ENCODE measurements at places on chromosomes 6 and 20.

- no peak for DNase-seq
Measured at GRCh38 chr20:483815-484644, 21.7 kb upstream of the TBC1D20 start.

DNA sequence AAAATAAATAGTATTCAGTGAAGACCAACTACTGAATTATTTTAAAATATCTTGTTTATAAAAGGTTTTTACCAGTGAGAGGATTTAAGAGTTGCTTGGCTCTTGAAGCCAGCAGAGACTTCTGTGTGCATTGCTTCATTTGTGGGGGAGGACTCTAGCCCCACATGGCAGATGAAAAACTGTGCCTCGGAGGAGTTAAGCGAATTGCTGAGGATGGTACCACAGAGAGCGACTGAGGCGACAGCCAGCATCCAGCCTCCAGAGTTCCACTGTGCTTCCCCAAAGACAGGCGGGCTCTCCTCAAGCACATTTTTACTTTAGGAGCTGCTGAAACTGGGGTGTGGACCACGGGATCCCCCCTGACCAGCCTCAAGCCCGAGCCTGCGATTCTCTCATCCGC lies 80.7 kb downstream of the THBS2 start:
- no peak for DNase-seq

DNA sequence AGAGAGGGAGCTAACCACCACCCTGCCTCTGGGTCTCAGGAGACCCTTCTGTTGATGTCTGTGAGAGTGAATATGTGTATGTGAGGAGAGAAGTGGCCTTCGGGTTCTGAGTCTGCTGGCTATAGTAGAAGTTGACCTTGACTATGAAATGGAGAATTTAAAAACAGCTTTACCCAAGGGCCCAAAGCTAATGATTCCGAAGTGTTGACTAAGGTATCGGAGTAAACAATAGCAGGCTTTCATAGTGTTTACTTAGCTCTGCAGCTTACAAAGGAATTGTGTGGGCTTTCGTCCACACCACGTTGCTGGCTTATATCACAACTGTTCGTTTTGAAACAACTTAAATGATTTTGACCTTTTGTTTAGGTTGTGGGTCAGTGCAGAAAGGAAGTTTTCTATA lies 126.5 kb upstream of the JAG1 start:
- DNase-seq, result no peak

DNA sequence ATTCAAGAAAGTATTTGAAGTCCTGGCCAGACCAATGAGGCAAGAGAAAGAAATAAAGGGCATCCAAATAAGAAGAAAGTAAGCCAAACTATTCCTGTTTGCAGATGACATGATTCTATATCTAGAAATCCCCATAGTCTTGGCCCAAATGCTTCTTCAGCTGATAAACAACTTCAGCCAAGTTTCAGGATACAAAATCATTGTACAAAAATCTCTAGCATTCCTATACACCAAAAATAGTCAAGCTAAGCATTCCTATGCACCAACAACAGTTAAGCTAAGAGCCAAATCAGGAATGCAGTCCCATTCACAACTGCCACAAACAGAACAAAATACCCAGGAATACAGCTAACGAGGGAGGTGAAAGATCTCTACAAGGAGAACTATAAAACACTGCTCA lies 60.1 kb upstream of the PHIP start:
- no peak for DNase-seq

DNA sequence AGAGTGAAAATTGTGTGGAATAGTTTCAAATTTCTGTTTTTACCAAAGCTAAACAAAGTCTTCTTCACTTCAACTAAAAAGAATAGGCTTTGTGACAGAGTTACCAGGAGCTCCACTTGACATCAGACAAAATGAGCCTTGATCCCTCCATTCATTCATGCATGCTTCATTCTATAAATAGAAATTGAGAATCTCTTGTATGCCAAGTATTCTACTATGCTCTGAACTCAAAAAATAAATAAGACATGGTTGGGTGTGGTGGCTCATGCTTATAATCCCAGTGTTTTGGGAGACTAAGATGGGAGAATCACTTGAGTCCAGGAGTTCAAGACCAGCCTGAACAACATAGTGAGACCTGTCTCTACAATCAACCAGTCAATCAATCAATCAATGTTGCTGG lies 236.6 kb upstream of the FAM83B start:
- no peak for DNase-seq

DNA sequence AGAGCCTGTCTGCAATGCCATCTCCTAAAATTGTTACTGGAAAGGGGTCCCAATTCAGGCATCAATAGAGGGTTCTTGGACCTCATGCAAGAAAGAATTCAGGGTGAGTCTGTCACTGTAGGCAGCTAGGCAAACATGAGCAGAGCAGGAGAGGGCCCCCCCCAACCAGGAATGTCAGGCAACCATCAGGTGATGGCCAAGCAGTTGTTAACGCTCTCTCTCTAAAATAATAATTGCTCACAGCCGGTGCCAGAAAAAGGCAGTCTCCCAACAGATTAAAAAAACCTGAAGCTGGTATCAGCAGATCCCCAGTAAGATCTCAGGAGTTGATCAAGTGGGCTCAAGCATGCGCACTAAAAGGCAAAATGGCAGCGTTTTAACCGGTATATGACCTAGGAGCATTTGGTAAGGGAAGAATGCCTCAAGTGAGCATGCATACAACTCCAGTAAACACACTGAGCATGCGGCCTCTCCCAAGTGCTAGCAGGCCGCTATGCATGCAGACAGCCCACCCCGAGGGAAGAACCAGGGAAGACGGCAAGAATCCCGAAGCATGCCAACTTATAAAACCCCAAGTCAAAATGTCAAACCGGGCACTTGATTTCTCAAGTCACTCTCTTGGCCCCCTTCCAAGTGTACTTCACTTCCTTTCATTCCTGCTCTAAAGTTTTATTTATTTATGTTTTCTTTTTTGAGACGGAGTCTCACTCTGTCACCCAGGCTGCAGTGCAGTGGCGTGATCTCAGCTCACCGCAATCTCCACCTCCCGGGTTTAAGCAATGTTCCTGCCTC lies 44.0 kb upstream of the RNGTT start:
- DNase-seq, result no peak

DNA sequence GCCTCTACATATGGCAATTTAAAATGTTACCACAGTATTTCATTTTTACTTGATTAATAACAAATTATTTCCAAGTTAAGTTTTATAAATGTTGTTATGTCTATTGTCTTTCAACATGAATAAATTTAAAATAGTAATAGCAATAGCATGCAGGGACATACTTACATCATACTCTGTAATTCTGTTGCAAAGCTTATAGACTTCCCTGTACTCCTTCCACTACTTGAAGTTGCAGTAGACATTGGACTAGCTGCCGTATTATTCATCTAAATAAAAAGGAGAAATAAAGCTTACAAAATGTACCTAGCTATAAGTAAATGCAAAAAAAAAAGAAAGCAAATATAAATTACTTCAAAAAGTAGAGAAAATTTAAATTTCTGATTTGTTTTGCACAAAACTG lies 12.7 kb downstream of the SUPT3H start:
- DNase-seq, result no peak

GRCh38 chr20:44051661-44052000 lies 135.4 kb downstream of the JPH2 start:
- DNase-seq, result no peak

DNA sequence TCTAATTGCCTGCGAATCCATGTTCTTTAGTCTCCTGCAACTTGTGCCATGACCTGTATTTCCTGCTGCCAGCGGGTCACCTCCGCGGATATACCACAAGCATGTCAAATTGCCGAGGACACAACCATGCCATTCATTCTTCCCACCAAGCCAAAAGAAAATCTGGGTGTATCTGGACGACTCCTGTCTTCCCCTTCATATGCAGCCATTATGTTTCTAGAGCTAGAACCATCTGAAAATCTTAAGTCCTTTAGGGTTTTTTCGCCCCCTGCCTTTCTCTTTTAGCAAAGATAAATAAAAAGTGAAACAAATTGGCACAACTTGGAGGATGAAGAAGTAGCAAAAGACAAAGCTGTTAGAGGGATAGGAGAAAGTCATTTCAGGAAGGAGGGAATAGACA lies 242.6 kb downstream of the ARID1B start:
- DNase-seq, result no peak

DNA sequence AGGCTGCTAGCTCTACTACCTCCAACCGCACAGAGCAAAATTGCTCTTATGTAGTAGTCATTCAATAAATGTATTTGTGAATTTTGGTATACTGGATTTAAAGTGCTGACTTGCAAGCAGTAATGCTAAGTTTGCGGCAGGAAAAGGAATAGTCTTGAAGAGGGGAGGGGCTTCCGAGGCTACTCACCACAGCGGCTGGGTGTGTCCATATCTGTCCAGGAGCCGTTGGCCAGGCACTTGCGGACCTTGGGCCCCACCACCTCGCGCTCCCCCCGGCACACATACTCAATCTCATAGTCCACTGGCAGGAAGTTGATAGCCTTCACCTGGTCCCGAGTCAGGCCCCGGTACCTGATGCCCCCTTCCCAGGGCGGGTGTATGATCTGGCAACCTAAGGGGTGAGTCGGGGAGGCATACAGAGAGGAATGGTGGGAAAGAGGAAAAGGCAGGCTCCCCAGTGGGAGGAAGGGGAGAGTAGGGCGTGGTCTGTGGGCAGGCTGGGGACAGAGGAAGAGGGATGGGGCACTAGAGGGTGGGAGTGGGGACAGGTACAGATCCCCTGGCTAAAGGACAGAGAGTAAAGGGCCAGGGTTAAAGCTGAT lies 1.7 kb downstream of the GABBR1 start:
- DNase-seq, result no peak

DNA sequence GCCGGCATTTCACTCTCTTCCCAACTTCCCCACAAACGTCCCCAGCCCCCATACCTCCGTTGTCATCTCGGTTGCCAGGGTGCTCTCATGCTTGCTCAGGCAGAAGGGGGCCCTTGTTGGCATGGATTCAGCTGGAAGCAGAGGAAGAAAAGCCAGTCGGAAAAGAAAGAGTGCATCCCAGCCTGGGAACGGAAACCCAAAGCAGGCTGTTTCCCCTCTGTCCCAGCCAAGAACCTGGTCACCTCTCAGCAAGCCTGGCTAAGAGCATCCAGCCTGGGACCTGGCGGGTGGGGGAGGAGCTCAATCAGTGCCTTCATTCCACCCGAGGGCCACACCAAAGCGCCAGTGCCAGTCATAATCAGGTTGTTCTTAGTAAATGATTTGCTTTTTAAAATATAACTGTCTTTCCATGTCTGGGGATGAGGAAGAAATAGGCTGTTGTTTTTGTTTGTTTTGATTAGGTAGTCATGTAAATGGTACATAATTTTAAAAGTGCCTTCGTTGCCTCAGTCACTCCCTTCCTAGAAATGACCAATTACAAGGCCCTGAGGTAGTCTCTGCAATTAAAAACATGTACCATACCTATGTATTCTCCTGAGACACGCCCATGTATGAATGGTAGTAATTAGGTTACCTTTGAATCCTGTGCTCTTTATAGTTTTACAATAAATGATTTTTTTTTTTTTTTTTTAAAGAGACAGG lies 21.1 kb downstream of the CHMP4B start:
- no peak for DNase-seq

- no peak for DNase-seq
Measured at GRCh38 chr6:159440911-159441703, 251.9 kb downstream of the SOD2 start.

DNA sequence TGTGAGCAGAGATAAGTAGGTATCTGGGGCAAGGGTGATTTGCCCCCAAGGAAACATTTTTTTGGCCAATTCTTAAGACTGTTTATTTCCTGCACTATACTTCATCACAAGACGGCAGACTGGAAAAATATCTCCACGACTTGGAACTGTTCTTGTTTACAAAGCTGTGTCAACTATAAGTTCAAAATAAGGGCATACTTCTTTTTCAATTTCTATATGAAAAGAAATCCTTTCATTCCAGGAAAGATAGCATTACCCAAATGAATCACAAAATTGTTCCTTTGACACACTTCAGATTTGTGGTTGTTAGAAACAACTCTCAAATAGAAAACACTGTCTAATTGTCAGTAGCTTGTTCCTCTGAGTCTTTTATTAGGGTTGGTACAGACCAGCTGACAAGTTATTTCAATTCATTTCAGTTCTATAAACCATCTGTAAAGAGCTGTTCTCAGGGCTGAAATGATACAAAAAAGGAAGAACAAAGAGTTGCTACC lies 212.9 kb upstream of the PRDM1 start:
- no peak for DNase-seq

DNA sequence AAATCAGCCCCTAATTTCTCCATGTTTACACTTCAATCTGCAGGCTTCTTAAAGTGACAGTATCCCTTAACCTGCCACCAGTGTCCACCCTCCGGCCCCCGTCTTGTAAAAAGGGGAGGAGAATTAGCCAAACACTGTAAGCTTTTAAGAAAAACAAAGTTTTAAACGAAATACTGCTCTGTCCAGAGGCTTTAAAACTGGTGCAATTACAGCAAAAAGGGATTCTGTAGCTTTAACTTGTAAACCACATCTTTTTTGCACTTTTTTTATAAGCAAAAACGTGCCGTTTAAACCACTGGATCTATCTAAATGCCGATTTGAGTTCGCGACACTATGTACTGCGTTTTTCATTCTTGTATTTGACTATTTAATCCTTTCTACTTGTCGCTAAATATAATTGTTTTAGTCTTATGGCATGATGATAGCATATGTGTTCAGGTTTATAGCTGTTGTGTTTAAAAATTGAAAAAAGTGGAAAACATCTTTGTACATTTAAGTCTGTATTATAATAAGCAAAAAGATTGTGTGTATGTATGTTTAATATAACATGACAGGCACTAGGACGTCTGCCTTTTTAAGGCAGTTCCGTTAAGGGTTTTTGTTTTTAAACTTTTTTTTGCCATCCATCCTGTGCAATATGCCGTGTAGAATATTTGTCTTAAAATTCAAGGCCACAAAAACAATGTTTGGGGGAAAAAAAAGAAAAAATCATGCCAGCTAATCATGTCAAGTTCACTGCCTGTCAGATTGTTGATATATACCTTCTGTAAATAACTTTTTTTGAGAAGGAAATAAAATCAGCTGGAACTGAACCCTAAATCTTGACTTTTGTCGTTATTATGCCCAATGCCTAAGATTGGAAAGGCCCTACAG lies 4.5 kb downstream of the SOX4 start:
- DNase-seq, result no peak
